GM04504 (cell line): ENCODE measurements at places on chromosomes 12 and 14.

GRCh38 chr14:52342849-52343596 lies 28.9 kb downstream of the PTGER2 start:
- no peak for DNase-seq

DNA sequence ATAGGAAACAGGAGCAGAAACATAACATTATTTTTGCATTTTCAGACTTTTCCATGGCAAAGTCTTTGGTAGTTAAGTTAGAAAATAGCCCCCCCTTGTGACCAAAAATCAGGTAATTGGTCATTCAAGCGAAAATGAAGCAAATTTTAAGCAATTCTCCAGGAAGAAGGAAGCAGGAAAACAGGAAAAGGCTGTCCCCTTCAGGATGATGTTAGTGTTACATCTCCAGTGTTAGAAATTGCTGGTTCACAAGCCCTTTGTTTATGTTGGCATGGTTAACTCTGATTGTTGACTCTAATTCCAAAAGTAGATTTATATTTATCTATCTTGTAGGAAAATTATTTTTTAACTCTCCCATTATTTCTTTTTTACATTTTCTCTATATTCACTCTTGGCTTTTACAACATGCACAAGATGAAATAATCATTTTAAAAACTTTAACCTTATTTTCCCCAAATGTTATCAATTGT lies 18.8 kb upstream of the GAS2L3 start:
- peak; percentile 64 for DNase-seq

- no peak for DNase-seq
These were observed 1.0 kb upstream of the RERG start for GRCh38 chr12:15222219-15222618.

- no peak for DNase-seq
These were observed 342.5 kb downstream of the SLC16A7 start for GRCh38 chr12:59938190-59938962.

DNA sequence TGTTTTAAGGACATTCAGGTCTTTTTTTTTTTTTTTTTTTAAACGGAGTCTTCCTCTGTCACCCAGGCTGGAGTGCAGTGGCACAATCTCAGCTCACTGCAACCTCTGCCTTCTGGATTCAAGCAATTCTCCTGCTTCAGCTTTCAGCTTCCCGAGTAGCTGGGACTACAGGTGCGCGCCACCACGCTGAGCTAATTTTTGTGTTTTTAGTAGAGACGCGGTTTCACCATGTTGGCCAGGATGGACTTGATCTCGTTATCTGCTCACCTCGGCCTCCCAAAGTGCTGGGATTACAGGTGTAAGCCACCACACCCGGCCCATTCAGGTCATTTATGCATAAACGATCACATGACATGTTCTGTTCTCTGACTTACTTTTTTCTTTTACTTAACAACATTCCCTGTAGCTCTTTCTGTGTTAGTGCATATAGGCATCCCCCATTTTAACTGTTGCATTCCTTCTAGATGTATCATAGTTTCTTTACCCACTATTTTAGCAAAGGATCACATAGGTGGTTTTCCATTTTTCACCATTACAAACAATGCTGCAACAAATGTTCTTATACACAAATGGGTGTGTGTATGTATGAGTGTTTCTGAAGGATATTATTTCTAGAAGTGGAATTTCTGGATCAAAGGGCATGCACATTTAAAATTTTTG lies 74.2 kb downstream of the ARF6 start:
- no peak for DNase-seq

DNA sequence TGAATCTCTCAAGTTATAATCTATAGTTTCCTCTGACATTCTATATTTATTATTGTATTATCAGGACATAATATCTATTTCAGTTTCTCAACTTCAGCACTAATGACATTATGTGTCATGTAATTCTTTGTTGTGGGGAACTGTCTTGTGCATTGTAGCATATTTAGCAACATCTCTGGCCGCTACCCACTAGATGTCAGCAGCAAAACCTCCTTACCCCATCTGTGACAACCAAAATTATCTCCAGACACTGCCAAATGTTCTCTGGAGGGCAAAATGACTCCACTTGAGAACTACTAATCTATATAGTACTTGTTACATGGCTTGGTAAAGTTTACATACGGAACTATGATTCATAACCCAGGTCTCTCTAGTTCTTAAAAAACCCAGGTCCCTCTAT lies 110.2 kb downstream of the RASSF9 start:
- DNase-seq = no peak

DNA sequence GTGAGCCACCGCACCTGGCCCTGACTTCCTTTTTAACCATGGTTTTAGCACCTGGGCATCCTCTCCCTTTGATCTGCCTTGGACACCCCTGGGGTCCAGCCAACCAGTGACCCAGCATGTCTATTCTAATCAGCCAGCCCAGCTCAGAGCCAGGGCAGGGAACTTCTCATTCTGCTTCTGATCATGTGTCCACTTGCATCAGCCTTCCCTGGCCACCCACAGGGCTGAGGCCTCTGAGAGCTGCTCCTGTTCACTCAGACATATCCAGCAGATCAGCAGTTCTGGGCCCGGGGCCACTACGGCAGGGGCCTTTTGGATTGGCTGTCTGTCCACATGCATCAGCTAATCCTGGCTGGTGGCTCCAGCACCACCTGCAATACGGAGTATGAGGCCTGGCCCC lies 117.9 kb upstream of the MAP1LC3B2 start:
- no peak for DNase-seq
